ENCODE measurements at places on chromosomes 6 and 20.

DNA sequence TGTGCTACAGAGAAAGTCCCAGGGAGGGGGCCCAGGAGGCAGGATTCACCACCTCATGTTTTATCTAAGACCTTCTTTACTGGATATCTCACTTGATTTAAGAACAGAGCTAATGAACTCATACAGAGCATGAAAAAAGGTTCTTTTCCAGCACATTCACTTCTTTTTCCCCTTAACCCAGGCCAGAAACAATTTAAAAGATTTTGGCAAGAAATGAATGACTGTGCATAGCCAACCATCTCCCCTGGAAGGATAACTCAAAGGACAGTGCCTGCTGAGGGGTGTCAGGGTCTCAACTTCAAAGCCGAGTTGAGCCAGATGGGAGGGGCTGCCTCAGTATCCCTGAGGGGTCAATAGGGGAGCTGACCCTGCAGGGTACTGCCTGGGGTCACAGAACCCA is 253.4 kb downstream of the SOD2 start:
- DNase-seq: no peak

DNA sequence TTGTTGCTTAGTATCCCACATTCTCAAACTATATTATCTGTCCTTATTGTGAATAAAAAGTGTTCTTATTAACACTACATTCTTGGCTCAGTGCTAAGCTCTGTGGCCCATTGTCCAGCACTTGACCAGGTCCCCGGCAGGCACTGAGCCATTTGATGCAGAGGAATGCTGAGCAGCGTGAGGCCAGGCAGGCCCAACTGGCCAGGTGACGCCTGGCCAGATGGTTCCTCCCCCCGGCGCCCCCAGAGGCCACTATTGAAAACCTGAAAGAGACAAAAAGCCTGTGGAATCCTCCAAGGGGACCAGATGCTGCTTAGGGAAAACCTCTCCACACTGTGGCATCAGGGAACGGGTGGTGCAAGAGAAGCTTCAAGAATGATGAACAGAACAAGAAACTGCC is 597.5 kb upstream of the JAG1 start:
- DNase-seq: no peak

DNA sequence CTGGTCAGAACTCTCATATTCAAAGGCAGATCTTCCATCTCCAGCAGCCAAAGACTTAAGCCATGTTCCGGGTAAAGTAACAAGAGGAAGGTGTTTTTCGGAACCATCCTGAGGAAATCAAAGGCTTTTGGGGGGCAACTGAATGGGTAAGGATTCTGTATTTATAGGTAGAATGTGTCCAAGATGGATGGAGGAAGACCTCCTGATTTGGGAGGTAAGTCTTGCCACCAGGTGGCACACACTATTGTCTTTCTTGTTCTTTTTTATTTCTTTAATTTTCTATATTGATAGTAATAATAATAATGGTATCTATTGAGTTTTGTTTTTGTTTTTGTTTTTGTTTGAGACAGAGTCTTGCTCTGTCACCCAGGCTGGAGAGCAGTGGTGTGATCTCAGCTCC is 53.0 kb upstream of the UBR2 start:
- DNase-seq: no peak

- DNase-seq: no peak
These were observed 38.4 kb upstream of the HLA-G start for GRCh38 chr6:29789176-29789575.

- DNase-seq: no peak
These were observed 36.4 kb downstream of the RPP40 start for GRCh38 chr6:4967301-4968030.

GRCh38 chr6:125299257-125299656 is 2.5 kb downstream of the HDDC2 start:
- no peak for DNase-seq

Measured in HCEC 1CT (cell line).